ENCODE measurements at places on chromosomes 3 and 15.

DNA sequence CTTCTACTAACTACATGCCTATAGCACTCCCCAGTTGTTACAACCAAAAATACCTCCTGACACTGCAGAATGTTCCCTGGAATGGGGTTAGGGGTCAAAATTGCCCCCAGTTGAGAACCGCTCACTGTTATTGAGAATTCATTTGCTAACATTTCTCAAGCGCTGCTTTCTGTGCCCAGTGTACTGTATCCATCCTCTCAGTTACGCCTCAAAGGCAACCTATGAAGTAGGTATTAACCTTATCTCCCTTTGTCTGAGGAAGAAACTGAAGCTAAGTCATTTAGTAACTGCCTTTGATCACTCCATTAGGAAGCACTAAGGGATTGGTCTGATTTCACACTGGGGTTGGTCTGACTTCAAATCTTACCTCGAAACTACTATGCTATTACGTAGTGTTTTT, 70.1 kb downstream of the CADPS start:
- DNase-seq: no peak

GRCh38 chr15:93044301-93045190, 44.5 kb downstream of the RGMA start:
- no peak for DNase-seq

- no peak for DNase-seq
Observed at GRCh38 chr3:163684651-163685050, 1393.6 kb downstream of the SI start.

- DNase-seq: no peak
Observed at GRCh38 chr3:149726716-149727407, 25.4 kb downstream of the COMMD2 start.

GRCh38 chr15:39227001-39227400, 353.9 kb upstream of the THBS1 start:
- DNase-seq: no peak

DNA sequence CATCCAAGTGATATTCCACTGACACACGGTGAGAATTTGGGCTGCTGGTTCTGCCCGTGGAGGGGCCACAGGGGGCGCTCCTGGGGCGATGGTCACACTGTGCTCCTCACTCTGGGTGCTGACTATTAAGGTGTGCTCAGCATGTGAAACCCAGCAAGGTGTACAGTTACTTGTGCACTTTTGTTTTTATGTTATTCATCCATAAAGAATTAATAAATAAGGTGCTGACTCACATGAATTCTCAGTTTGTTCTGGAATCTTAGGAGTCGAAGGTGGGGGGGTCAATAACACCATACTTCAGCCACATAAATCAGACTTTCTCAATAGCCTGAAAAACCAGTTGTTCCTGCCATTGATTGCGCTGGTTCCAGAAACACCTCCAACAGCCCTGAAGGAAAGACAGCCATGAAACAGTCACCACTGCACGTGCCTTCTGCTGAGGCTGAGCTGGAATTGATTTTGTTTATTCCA, 53.5 kb upstream of the SPATA12 start:
- DNase-seq: no peak

GRCh38 chr3:145089337-145089736, 1071.6 kb downstream of the PLOD2 start:
- DNase-seq: no peak

DNA sequence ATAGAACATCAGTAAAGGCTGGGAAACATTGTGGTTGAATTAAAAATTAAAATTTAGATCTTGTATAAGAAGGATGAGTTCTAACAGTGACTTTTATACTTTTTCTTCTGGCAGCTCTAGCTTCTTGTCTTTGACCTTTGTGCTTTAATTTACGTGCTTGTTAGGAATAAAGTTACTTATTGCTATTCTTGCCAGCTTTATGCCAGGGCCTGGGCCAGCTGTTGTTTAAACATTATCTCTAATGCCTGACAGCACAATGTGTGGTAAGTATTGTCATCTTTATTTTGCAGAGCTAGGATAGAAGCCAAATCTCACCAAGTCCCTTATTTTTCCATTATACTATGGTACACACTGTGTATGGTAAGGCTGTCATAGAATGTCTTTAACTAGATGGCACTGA, 766.7 kb upstream of the GOLIM4 start:
- no peak for DNase-seq

DNA sequence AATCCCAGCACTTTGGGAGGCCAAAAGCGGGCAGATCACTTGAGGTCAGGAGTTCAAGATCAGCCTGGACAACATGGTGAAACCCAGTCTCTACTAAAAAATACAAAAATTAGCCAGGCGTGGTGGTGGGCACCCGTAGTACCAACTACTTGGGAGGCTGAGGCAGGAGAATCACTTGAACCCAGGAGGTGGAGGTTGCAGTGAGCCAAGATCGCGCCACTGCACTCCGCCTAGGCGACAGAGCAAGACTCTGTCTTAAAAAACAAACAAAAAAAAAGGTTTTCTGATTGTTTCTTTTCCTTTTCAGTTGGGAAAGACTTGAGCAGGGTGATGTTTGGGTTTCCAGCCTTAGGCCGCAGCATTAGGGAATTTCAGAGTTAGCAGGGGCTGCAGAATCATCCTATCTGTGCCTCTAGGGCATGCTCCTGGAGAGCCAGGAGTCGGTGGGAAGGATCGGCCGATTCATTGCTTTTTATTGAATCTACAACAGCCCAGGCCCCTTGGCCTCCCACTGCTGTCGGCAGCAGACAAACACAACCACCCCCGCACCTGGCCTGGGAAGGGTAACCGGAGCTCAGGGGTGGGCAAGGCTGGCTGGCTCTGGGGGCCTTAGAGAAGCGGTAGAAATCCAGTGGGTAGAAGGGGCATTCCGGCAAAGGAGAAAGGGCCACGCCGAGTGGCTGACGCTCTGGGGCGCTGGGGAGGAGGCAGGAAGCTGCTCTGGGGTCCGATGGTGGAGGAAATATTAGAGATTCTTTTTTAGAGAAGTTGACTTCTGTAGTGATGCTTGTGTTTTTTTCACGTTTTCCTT, 6.3 kb downstream of the CHAC1 start:
- DNase-seq: no peak

DNA sequence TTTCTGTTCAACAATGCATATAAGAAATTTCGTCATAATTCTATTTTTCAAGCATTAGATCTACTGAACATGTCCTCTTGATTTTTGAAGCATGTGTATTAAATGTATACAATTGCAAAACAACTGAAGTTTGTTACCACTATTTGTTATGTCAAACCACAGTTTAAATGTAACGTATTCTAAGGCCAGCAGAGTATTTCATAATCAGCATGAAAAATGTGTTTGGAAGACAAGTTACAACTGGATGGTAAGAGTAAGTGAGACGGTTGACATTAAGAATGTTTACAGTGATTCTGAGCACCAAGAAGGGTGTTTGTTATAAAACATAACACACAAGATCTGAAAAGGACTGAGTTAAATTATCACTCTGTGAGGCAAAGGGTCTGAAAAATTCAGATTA, 738.4 kb downstream of the PLOD2 start:
- no peak for DNase-seq
